ENCODE measurements at places on chromosomes 12 and 14.

DNA sequence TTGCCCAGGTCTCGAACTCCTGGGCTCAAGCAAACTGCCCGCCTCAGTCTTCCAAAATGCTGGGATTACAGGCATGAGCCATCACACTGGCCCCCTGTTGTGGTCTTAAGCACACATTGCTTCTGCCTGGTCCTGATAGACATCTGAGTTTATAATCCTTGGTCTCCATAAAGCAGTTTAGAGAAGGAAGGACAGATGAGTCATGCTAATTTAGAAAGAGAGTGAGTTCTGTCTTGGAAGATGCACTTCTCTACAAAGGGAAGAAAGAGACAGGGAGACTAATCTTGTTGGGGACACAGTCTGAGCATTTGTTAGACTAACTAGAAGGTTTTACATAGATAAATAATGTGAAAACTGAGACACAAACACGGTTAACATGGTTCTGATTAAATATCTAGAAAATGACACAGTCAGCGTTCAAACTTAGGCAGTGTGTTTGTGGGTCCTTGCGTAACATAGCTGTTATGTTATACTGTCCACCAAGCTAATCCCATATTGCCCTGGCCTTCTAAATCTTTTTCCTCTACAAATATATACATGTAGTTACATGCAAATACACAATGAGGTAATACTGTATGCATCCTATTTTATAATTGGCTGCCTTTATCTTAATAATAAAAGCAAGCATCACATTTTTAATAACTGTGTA is 31.0 kb downstream of the SAMD4A start:
- no peak for DNase-seq

- DNase-seq: no peak
Measured at GRCh38 chr12:32272465-32272864, 126.9 kb upstream of the FGD4 start.

GRCh38 chr12:106239241-106239950 is 8.4 kb downstream of the CKAP4 start:
- DNase-seq: no peak

GRCh38 chr14:24162093-24162492 is 1.0 kb downstream of the IRF9 start:
- DNase-seq: no peak

DNA sequence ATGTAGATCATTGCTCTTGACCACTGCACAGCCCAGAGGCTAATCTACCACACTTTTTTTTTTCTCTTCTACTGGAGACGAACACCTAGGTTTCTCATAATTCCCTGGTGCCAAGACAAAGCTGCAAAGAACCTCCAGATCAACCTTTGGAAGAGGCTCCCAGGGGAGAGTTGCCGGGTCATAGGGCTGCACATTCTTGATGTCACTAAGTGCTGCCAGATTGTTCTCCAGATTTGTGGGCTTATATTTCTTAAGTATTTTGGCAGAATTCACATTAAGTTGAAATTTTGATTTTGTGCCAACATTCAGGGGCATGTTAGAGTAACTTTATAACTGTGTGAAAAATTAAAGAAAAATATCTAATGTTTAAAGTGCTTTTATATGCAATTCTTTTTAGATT is 13.5 kb upstream of the PDZRN4 start:
- DNase-seq: no peak

GRCh38 chr14:53780051-53780555 is 176.5 kb downstream of the BMP4 start:
- no peak for DNase-seq

DNA sequence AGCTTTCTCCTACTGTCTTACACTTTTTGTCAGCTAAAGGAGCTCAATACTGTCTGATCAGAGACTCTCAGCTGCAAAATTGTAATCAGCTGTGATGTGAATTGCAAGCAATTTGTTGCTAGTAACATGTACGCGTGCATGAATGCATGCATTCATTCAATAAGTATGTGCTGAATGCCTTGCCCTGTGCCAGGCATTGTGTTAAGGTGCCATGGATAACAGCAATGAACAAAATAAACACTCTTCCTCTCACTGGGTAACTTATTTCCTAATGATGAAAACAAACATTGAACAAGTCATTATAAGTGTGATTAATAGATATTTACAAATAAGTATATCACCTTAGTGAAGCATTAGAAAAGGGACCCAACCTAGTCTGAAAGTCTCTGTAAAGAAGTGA is 163.2 kb upstream of the ARID2 start:
- no peak for DNase-seq

- no peak for DNase-seq
Measured at GRCh38 chr12:106446419-106447092, 89.0 kb downstream of the POLR3B start.

GRCh38 chr12:51005671-51006070 is 20.5 kb downstream of the SLC11A2 start:
- DNase-seq: no peak
